ENCODE measurements at places on chromosomes 5 and 9.

DNA sequence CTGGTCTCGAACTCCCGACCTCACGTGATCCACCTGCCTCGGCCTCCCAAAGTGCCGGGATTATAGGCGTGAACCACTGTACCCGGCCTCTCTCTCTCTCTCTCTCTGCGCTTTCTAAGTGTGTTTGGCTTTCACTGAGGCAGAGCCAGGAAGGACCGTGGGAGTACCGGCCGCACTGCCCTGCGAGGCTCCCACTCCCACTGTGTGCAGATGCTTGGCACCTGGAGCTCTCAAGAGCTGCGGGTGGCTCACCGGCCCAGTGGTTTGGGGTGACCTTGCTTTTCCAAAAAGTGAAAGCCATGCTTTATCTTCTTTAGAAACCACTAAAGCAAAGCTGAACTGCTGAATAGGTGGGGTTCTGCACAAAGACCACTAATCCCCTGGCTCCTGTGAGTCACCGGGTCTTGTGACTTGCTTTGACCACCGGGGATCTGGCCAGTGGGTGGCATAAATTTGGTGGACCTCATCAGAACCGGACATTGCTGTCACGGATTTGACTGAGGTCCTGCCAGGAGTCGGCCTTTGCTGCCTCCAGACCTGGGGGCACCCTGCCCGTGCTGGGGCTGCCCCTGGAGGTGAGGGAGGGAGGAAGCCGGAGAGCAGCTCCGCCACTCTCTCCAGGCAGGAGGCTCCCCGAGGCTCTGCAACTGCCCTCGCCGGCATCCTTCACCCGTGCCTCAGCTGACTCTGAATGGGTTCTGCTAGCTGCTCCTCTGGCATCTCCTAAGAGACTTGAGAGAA is 228.9 kb downstream of the FANCC start:
- no peak for DNase-seq

DNA sequence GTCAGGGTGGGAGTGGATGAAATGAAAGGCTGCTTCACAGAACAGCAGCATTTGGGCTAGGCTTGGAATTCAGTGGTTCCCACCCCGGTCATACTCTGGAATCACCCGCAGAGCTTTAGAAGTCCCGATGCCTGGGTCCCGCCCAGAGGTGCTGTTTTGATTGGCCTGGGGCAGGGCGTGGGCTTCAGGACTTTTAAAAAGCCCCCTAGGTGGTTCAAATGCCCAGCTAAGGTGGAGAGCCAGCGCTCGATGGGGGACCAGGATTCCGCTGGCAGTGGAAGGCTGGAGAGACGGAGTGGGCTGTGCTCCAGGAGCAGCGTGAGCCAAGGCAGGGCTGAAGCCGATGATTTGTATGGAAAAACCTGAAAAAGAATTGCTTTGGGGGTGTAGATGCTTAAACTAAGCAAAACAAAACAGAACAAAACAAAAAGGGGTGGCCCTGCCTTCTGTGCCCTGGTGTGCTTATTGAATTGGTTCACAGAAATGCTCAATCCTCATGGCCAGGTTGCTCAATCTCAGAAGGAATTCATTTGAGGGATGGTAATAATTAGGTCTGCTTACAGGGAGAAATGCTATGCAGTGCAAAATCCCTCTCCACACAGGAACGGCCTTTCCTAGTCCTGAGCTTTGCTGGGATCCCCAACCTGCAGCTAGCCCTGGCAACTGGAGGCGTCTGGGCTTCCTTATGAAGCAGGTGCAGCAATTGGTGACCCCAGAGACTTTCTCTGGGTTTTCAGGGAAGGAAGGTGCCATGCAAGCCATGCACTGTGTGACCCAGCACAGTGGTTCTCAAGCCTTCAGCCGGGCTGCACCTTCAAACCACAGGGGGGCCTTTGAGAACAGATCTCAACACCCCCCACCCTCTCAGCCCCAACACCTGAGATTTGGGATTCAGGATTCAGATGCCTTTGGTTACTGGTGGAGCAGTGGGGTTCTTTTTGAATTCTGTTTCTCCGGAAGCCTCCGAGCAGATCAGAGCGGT is 174.0 kb upstream of the ZNF618 start:
- DNase-seq = no peak

DNA sequence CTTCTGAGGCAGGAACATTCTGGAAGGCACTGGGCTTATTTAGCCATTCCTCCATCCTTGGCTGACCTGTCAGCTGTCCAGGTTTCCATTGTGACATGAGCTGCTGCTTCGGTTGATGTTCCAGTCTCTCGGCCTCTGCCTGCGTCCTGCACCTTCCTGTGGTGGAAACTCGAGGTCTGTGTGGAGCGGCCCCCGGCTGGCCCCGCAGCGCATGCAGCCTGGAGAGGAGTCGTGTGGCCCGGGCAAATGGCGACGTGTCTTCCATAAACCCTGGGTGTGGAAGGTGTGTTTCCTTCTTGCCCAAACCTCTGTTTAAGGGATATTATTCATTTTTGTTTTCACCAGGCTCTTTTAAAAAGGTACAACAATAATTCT is 36.5 kb upstream of the SLC9A3 start:
- DNase-seq = no peak

DNA sequence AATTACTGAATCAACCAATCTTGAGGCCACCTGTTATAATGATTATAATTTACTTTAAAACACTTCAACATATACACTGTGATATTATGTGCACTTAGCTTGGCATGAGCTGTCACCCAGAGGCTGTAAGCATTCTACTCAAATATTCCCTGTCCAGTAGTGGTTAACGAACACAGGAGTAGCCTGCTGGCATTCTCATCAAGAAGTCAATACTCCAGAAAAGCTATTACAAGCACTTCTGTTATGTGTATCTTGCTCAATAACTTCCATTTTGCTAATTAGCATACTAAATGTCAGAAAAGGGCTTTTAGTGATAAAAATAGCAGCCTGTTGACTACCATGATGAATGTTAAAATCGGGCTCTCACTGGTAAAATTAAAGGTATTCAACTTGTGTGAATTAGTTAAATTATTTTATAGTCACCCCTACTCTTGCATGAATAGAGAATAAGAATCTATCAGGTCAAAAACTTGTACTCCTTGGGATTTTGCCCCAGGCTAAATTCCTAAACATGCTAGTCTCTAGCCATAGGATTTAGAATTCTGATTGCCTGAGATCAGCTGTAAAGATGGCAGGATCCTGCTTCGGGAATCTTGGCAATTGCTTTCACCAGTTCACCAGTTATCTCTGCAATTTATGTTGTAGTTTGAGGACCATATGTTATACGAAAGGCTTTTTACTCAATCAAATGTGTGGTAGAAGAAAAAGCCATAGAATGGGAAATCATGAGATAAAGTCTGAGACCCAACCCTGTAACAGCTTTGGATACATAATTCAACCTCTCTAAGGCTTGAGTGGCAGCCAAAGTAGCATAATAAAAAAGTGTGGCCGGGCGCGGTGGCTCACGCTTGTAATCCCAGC is 43.4 kb upstream of the PAM start:
- DNase-seq = no peak

DNA sequence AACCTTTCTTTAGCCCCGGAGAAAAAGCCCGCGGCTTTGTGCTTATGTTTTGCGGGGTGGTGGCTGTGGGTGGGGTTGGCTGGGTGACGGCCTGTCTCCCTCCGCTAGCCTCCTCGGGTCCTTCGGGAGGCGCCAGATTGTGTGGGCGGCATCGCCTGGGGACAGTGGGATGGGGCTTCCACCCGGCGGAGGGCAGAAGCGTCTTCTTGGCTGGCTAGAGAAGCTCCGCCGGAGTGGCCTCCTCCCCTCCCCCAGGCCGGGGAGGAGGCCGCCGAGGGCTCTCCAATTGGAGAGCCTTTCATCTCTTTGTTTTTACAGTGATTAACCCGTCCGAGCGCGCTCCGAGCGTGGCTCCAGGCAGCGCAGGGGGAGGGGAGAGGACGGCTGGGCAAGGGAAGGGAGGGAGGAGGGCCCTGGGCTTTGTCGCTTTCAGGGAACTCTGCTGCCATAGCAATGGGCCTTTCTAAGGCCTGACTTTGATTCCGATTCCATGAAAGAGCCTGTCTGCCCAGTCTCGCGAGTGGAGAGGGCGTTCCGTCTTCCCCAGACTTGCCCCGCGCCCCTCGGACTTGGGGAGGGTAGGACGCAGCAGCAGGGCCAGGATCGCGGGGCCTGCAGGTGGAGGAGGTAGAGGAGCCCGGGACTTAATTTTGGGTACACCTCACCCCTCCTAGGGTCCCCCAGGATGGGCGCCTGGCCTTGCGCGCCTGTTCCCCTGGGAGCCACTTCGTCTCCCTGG is 36.7 kb upstream of the TIFAB start:
- no peak for DNase-seq

DNA sequence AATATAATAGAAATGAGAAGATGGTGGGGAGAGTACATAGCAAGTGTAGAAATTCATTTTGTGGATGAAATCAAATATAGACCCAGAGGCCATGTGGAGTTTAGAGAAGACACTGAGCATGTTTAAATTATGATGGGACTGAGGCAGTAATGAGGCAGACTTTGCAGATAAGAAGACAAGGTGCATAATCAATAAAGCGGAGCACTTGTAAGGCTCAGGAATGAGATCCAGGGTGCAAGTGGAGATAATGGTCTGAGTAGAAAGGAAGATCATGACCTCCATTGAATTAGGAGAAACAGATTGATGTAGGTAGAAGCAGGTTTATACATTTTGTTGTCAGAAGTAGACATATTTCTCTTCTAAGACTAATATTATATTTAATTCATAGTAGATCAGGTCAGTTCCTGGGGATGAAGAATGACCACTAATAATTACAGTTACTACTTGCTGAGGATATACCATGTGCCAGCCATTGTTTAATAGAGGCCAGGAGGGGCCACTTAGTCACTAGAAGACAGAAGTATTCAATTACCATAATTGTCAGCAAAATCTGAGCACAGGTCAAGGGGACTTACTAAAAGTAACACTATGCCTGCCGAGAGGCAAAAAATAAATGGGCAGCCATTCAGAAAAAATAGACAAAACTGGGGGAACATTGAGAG is 479.8 kb downstream of the DNAH5 start:
- DNase-seq = no peak
